ENCODE measurements at places on chromosomes 4 and X.

DNA sequence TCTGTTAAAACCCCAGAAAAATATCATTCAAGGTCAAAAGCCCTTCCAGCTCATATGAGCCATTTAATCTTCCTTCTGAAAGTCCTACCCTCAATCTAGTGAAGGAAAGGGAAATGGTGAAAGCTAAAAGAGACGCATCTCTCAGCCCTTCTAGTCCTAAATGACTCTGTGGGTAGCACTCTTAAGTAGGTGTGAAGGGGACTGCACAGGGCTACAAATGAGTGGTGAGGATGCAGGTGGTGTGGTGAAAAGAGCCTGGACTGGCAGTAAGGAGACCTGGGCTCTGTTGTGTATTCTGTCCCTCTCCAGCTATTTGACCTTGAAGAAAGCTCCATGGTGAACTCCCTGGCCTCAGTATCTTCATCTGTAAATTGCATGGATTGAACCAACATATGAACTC lies 671.8 kb upstream of the DIPK2B start:
- DNase-seq = no peak

- peak; percentile 3 for DNase-seq
Observed at GRCh38 chrX:110992611-110993010, 103.4 kb upstream of the PAK3 start.

DNA sequence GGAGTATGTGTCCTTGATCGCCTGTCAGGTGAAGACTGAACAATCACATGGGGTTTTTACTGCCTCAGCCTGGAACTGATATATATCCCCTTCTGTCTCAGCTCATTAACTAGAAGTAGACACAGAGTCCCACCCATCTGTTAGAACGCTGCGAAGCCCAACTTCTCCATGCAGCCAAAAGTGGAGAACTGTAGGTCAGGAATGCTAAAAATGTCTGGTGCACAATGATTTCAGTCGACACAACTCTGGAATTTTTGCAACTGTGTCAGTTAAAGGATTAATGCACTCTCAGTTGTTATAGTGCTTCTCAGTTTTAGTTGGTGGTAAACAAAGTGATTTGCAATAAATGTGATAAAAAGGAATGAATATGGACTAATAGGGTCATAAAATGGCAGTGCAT lies 287.2 kb downstream of the INPP4B start:
- no peak for DNase-seq

GRCh38 chr4:3323071-3323481 lies 30.3 kb downstream of the RGS12 start:
- no peak for DNase-seq

DNA sequence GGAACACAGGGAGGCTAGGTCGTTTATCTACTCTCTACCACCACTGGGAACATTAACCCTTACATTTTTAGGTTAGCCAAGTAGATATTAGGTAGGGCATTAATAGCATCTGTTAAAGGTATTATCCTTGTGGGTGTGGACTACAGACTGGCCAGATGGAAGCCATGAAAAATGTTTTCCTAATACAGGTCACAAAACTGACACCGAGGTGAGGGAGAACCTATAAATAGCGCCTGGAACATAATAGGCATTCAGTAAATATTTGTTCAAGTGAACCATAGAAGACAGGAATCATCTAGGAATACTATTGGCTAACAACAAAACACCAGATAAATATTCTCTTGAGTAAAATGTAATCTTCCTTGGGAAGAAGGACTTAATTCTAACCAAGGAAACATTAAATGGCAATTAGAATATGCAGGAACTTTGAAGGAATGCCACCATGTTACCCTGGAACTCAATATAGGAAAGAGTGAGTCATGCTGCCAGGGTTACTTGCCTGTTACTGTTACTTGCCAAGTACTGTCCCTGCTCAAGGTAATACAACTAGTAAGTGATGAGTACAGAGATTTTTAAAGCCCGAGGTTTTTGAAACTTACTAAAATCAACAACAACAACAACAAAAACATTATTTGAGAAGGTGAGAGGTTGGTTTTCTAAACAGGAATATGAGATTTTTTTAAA lies 79.0 kb downstream of the SOX3 start:
- DNase-seq = no peak

DNA sequence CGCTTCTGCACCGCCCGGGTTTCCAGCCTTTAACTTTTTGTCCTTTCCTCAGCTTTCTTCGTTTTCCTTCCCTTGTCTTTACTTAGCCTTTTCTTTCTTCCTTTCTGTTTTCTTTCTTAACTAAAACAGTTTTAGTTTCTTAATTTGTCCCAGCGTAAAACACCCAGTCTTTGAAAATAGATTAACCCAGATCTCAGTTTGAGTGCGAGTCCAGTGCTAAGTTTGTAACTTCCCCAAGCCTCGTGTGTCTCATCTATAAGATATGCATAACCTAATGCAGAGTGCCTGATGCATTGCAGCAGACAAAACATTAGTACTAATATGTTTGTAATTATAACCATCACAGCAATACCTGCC lies 460 bp upstream of the GEMIN8 start:
- DNase-seq = peak; percentile 7

DNA sequence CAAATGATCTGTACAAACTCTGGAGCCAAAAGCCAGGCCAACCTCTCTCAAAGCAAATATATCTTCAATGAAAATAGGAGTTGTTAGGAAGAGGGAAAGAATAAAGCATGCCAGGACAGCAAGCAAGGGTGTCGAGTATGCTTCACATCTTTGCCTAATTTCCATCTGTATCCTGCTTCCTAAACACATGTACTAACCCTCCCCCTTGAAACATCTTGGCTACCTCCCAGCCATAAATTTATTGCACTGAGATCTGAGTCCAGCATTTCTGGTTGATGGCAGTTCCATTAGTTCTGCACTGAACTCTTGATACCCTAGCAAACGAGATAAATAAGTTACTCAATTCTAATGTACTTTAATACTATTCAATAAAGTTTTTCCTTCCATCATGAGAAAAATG lies 430.5 kb upstream of the TRAM1L1 start:
- DNase-seq = no peak

- no peak for DNase-seq
Observed at GRCh38 chr4:180314972-180315371, 1928.2 kb upstream of the TENM3 start.

DNA sequence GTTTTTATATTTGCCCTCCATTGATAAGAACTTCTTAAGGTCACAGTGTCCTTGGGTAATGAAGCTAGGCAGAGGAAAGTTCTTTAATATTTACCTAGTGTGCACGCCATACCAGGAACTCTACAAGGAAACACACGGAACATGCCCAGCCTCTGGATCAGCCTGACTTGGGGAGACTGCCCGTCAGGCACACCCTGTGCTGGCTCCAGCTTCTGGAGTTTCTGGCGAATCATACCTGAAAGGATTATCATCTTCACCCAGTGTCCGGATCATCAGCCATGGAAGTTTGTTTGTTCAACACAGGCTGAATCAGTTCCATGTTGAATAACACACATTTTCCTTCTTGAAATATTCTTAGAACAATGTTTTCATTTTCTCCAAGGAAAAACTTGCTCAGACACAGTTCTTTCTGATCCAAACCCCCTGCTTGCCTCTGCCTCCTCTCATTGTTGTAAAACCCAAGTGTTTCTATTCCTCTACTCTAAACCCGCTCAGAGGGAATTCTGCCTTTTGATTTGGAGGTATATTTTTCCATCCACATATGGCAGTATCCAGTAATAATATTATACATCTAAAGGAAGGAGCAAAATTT lies 176.7 kb downstream of the SHROOM3 start:
- DNase-seq = peak; percentile 20

DNA sequence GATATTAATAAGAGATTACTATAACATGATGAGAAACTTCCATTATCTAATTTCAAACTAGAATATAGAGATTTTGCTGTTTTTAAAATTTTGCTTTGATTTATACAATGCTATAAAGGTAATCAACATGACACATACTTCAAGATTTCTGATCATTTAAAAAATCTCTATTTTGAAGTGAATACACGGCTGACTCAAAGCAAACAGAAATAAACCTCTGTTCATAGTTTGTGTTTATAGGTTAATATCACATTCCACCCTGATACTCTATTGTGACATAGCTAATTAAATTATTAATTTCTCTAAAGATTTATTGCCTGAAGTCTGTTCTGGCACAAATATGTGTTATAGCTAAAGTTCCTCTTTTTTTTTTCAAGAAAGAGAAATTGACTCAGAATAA lies 349.2 kb downstream of the TLL1 start:
- DNase-seq = no peak

DNA sequence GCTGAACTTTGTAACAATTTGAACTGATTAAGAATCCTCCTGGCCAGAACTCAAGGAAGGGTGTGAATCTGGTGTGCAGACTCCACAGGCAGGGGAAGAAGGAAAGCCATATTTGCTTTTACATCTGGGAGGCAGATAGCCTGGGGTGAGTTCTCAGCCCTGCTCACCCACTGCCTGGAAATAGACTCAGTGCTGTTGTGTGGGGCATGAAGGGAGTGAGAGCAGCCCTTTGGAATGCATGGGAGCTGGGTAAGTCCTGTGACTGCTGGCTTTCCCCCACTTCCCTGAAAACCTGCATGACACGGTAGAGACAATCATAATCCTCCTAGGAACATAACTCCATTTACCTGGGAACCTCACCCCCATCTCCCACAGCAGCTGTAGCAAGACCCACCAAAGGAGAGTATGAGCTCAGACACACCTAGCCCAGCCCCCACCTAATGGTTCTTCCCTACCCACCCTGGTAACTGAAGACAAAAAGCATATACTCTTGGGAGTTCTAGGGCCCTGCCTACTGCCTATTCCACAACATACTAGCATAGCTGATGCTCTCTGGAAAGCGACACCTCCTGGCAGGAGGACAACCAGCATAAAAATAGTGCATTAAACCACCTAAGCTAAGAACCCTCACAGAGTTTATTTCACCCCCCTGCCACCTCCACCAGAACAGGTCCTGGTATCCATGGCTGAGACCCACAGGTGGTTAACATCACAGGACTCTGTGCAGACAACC lies 59.3 kb upstream of the UBQLN2 start:
- DNase-seq = no peak

- DNase-seq = no peak
Observed at GRCh38 chr4:5036239-5036638, 15.0 kb upstream of the STK32B start.

All from amniotic stem cell (primary cell).